Hematopoietic multipotent progenitor cell treated with erythropoietin and hydrocortisone succinate and interleukin-3 and kit ligand, for 8 days (in vitro differentiated cells): ENCODE measurements at places on chromosomes 6 and 20.

GRCh38 chr6:104414723-104415122, 445.0 kb downstream of the HACE1 start:
- no peak for DNase-seq

- DNase-seq, result no peak
Observed at GRCh38 chr6:12577124-12577850, 139.3 kb upstream of the PHACTR1 start.

- DNase-seq, result peak; percentile 80
Observed at GRCh38 chr6:33700391-33701050, 11.0 kb downstream of the UQCC2 start.

DNA sequence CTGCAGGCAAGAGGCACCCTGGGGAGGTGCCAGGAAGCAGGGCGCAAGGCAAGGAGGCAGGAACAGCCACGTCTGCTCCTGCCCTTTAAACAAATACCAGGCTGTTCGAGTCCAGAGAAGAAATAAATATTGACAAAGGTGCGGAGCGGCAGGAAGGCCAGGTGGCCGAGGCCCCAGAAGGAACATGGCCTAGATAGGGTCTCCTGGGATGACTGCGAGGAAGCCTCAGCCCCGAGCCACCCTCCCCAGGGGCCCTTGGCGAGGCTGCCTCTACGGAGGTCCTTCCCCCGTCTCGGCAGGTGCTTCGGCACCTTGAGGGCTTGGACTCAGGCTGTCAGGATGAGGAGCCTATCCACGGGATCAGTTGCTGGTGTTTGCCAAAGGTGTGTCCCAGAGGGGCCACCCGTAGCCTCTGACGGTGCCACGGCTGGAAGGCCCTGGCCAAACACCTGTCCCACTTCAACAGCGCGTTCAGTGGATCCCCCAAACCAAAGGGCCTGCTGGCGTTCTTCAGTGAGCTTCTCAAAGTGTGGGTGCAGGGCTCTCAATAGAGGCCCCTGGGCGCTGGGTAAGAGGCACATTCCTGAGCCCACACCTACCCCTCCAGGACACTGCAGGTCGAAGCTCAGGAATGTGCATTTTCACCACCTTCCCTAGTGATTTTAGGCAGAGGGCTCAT, 39.8 kb downstream of the SNX5 start:
- DNase-seq, result no peak

- no peak for DNase-seq
Observed at GRCh38 chr6:108801366-108801765, 46.9 kb upstream of the ARMC2 start.

DNA sequence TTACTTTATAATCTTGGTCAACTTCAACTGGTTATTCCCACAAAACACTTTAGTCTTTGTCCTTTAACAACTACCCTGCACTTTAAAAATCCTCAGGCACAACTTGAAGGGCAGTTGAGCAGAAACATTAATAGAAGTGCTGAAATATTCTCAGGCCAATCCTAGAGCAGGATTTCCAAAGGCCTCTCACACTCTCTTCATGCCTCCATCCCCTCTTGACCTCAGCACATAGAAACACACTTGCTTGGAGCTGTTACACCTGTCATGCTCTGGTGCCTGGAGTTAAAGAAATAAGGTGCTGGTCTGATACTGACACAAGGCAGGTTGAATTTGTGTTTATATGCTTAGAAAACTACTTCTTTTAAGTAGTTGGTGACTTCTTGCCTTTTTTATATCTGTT, 618.8 kb upstream of the POU3F2 start:
- DNase-seq, result no peak

GRCh38 chr6:116386581-116387299, 16.0 kb downstream of the DSE start:
- no peak for DNase-seq

DNA sequence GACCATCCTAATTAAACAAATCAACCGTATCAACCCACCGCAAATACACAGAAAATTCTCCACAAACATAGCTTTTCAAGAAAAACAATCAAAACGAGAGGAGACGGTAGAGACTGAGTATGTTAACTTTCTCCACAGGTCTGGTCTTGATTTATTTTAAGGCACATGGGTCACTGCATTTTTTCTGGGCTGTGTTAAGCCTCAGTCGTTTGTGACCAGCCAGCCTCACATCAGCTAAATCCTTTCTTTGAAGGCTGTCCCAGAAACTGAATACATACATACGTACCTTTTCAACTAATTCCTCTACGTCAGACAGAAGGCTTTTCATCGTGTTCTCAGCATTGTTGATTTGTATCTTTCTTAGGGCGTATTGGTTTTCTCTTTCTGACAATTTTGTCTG, 69.4 kb downstream of the LAMA4 start:
- no peak for DNase-seq

DNA sequence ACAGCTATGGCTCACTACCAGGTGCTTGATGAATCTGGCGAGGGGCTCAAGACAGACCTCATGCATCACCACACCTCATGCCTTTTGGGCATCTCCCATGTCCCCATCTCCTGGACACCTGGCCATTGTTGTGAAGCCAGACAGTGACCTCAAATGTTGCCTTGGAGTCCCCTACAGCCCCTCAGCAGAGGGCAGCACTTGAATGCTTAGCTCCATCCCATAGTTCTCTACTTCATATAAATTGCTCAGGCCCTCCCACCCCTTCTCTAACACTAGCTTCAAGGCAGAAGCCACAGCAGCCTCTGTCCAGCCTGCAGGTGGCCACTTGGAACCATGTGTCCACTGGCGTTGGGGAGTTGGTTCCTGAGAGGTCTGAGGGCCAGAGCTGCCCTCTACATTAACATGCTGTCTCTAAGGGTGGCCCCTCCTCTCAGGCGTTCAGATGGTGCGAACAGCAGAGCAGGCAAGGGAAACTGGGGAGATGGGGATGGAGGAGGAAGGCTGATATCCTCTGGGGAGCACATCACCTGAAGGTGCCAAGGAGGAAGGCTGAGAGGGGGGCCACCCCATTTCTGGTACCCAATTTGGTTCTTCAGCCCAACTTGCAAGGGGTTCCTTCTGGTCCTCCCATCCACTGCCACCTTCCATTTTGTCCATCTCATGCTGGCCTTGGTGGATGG, 31.3 kb downstream of the MOCS1 start:
- no peak for DNase-seq

DNA sequence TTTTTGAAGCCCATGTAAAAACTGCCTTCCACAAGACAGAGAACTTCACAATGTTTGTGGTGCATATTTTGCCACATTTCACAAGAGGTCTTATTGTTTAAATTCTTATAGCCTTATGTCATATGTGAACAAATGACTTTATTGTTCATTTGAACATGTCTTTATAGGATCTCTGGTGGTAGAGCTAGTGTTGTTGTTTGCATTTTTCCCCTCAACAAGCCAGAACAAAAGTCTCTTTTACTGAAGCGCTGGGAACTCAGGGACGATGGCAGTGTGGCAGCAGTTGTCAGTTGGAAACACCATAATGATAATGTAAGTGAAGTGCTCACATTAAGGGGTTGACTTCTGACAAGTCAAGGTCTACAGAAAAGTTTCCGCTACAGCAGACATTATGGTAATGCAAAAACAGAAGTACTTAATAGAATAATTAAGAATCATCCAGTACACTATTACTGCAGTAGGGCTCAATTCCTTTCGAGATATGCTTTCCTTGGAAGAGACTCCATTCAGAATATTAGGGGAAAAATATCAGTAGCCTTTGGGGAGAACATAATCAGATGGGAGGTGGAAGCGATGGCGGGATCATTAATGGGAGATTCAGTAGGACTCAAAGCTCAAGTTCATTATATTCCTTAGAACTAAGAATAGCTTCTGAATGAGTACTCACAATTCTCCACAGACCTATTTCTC, 180.0 kb downstream of the GJA10 start:
- DNase-seq, result no peak

- no peak for DNase-seq
Observed at GRCh38 chr6:17583811-17584210, 16.3 kb upstream of the FAM8A1 start.

DNA sequence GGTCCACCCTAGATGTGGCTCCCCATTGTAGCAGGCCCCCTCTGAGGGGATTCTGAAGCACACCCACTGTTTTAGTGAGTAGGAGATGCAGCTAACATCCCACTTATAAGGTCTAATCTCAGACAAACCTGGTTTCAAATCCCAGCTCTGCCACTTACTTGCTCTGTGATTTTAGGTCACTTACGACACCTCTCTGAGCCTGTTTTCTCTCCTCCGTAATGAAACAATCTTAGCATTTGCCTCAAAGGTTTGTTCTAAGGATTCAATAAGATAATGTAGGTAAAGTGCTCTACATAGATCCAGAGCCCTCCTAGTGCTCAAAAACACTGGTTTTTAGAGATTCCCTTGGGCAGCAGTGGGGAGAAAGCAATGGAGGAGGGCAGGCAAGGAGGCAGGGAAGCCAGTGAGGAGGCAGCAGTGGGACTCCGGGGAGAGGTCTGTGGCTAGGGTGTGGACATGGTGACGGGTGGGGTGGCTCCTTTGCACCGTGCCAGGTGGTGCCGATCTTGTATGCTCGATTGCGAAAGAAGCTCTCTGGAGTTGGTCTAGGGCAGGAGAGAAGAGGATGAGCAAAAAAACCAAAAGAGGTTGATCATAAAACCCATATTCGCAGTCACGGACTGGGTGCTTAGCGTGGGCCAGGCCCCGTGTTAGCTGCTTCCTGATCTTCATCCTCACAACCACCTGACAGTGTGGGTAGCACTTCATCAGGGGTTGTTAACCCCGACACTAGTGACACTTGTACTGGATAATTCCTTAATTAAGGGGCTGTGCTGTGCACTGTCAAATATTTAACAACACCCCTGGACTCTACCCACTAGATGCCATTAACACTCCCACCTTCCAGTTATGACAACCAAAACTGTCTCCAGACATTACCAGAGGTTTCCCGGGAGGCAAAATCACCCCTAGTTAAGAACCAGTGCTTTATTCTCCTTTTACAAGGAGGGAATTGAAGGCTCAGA, 16.8 kb upstream of the PTGIS start:
- DNase-seq, result no peak

DNA sequence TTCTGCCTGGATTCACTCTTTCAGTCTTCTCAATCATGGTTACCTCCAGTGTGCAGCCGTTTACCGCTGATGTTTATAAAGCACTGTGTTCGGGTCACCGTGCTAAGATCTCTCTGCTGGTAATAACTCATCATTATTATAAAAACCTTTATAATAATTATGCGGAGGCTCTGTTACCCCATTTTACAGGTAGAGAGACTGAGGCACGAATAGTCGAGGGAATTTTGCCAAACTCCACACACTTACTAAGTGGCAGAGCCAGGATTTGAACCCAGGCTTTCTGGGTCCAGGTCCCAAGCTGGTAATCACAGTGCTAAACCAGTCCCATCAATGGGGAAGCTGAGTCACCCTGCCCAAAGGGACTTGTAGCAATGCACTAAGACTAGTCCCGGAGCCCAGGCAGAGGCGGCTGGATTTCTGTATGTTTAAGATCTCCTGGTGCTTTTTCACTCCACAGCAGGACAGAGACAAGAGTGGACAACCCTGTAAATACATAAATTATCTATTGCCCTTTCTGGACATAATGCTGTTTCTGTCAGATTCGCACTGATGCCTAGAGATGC, 48.1 kb downstream of the SYNJ2 start:
- no peak for DNase-seq

- DNase-seq, result no peak
Observed at GRCh38 chr6:25302151-25302550, 23.0 kb downstream of the CARMIL1 start.

- DNase-seq, result no peak
Observed at GRCh38 chr6:168698923-168699322, 257.9 kb downstream of the SMOC2 start.

GRCh38 chr20:16861708-16862107, 113.5 kb downstream of the OTOR start:
- DNase-seq, result no peak

GRCh38 chr20:51128198-51128597, 105.3 kb upstream of the KCNG1 start:
- DNase-seq, result no peak

DNA sequence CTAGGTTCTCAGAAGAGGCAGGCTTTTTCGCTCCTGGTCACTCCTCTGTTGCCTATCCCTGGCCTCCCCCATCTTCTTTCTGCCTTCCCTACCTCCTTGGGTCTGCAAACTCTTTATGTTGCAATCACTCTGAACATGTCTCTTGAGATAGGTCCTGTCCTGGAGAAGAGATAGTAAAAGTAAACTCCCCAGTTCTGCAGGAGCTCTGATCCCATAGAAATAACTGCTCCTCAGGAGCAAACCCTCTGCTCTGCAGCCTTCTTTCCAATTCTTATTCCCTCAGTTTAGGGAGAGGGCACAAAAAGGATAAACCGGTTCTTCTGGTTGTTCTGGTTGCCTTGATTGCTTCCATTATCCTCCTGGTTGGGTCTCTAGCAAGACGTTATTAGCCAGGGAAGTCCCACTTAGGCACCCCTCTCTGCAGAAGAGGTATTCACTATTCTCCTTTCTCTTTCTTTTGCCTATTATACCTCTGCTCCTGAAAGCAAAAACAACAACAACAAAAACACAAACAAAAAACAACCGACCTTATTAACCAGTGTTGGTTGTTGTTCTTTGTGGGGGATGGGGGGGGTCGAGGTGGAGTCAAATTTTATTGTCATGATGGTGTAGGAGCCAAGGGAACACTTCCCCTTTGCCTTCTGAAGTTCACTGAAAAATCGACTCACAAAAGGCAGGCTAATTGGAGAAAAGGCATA, 973 bp downstream of the TRIM38 start:
- DNase-seq, result peak; percentile 26

DNA sequence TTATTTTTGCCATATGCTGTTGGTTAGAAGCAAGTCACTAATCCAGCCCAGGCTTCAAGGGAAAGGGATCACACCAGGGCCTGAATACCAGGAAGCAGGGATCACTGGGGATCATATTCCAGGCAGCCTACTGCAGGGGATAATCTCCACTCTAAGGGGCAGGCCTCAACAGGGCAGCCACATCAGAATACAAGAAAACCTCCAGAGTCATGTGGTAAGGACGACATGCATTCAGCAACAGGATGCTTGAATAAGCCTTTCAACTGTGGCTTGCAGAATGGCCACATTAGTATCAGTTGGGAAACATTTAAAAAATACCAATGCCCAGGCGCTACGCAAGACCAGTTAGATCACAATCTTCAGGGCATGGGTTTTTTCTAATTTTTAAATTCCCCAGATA, 109.1 kb downstream of the LY86 start:
- DNase-seq, result peak; percentile 47

- DNase-seq, result no peak
Observed at GRCh38 chr6:72272958-72273357, 348.9 kb upstream of the KCNQ5 start.

DNA sequence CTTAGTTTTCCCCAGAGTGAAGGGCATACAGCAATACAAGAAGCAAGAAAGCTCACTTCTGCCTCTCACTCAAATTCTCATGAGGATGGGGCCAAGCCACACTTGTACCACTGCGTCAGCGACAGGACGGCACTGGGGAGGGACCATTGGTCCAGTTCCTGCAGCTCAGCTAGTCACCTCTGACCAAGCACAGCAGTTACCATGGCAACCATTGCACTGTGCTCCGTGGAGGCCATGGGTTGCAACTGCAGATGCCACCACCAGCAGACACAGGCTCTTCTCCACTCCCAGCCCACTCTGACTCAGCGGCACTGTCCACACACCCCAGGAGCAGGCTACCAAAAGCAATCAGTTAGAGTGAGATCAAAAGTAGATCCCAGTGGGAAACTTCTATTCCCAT, 441.1 kb upstream of the ARID1B start:
- no peak for DNase-seq
